ENCODE measurements at places on chromosomes 3 and 15.

DNA sequence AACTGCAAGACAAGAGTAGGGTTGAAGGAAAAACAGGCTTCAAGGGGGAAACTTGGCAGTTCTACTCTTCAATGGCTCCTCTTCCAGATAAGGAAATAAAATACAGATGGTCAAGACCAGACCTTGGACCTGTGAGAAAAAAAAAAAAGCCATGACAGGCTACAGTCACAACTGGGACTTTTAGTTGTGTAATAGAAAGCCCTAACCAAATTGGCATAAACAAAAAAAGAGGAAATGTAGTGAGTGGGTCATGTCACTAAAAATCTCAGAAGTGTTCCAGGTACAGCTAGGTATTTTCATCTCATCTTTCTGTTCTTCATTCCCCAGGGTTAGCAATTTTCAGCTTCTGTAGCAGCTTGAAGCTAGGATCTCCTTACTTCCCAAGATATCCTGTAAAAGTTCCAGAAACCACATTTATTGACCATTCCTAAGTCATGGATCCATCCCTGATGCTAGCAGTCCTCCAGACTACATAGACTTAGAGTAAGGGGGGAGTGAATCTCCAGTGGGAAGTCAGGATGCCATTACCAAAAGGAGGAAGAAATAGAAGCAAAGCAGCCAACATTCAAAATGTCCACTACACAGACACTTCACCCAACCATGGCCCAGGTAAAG is 61.0 kb upstream of the CSTA start:
- DNase-seq: no peak

DNA sequence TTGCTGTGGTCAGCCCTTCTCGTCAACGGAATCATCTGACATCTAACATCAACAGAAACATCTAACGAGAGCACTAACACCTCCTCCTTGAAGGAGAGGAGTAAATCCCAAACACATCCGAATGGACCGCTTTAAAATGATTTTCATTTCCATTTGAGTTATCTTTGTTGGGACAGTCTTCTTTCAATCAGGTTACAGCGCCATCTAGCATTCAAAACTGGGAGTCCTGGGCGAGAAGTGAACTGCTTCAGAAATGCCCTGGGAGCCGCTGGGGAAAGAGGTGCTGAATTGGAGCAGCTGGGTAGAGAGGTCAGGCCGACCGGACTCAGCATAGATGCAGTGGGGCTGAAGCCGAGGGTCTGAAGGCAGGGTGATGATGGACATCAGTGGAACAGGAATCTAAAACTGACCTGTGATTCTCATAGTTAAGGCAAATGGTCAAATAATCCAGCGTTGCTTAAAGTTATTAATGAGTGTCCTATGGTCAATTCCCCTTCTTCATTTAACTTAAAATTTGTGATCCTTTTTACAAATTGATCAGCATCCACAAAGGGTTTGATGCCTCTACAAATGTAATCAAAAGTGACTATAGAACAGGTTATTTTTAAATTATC is 170.0 kb upstream of the NDN start:
- no peak for DNase-seq

- DNase-seq: no peak
Observed at GRCh38 chr3:140736863-140737460, 59.1 kb downstream of the TRIM42 start.

DNA sequence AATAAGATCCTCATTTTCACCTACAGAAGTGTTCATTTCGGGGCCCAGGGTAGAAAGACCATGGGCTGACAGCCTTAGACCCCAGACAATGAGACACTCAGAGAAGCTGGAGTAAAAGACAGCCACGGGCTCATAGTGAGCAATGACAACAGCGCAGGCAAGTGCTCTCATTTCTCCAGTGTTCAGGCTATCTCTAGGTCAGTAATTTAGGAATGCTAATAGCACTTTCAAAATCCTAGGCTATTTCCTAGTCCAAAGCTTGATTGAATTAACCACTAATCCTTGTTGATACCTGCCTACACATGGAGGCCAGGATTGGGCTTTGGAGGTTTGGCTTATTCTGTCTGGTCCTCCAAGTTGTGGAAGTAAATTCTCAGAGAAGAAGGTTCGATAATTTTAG is 44.4 kb downstream of the FBN1 start:
- no peak for DNase-seq

DNA sequence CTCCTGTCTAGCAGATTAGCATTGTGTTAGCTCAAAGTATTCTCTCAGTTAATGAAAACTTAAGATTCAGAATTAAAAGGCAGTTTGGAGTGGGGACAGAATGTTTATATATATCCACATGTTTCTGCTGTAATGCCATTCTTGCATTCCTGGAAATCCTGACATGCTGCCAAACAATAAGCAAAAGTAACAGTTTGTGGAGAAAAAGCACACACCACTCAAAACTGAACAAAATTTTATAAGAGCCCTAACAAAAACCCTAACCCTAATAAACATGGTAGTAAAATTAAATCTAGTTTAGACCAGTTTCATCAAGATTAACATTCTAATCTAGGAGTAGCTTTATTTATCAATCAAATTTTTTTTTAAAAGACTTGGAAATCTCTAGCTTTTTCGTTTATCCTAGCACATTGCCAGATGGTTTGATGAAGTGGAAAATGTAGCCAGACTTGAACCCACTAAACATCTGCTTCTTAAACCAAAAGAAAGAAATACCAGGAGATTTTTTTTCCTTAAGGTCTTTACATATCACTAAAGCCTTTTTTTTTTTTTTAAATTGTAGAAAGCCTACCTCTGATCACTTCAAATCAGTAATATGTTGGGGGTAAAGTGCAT is 3.7 kb downstream of the TCAIM start:
- DNase-seq: no peak

Data from effector memory CD4-positive, alpha-beta T cell (primary cell).